CD4-positive, alpha-beta T cell treated with Interleukin-2 at 100 ng/mL for 4 hours (primary cell): ENCODE measurements at places on chromosomes 11 and 22.

- no peak for DNase-seq
Observed at GRCh38 chr22:47380692-47381091, 618.2 kb downstream of the TBC1D22A start.

- no peak for DNase-seq
Observed at GRCh38 chr11:96817482-96818399, 427.9 kb downstream of the JRKL start.

GRCh38 chr11:12745787-12746186 lies 71.6 kb downstream of the TEAD1 start:
- DNase-seq: no peak

- no peak for DNase-seq
Observed at GRCh38 chr11:106030609-106031008, 8.6 kb upstream of the MSANTD4 start.

DNA sequence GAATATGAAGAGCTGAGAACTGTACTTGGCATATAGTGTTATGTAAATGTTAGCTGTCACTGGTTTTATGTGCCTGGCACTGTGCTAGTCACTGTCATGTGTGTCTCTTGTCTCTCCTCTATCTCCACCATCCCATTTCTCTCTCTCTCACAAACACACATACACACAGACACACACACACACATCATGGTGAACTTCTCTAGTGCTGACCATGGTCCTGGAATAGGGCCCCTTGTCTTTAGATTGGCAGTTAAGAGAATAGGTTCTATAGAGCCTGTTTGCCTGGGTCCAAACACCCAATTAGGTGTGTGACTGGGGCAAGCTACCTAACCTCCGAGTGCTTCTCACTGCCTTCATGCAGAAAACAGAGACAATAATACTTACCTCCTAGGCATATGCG lies 109.7 kb upstream of the NARS2 start:
- DNase-seq: no peak

- no peak for DNase-seq
Observed at GRCh38 chr11:44615041-44615755, 49.7 kb downstream of the CD82 start.

GRCh38 chr11:121563900-121564822 lies 111.4 kb upstream of the SORL1-AS1 start:
- no peak for DNase-seq

- no peak for DNase-seq
Observed at GRCh38 chr11:95702526-95702925, 87.1 kb downstream of the FAM76B start.

DNA sequence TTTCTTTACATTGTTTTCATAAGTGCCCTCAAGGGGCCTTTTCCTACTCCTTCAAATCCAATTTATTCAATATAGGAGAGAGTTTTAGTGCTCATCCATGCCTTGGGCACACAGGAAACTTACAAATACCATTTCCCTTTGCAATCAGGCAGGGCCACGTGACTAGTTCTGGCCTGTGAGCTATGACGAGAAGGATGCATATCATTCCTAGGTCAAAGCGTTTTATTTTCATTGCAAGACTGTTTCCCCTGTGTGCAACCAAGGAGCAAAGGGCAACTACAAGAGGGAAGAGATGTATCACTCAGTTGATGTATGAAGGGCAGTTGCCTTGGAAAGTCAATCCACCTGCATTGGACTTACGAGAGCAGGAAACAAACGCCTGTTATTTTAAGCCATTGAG lies 1.9 kb upstream of the TRAF6 start:
- DNase-seq: no peak

GRCh38 chr11:76863196-76863777 lies 2.6 kb downstream of the ACER3 start:
- no peak for DNase-seq

- DNase-seq: no peak
Observed at GRCh38 chr22:49733631-49734030, 94.0 kb downstream of the BRD1 start.

GRCh38 chr11:396511-396947 lies 2.5 kb downstream of the PKP3 start:
- no peak for DNase-seq

GRCh38 chr22:40463683-40464082 lies 93.3 kb downstream of the SGSM3 start:
- DNase-seq: peak; percentile 75

DNA sequence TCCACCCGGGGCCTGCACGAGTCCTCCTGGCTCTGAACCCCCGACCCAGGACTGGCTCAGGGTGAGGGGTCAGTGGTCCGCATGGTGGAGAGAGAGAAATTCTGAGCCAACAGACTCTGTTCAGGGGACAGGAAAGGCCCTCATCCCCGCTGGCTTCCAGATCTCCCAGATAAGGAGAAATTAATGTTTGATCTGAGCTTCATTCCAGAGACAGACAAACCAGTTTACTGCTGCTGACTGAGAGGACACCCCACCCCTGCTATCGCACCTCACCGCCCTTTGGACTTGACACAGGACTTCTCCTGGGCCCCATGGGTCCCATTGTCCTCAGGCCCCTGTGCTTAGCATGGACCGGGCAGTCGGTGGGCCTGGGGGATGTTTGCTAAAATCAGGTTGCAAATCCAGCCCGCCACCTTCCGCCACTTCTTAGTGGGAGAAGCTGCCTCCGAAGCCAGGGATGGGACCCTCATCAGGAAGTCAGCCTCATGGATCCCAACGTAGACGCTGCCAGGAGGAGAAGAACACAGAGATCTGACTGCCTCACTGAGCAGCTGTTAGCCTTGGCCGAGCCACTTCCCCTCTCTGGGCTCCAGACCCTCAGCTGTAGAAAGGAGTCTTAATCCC lies 11.2 kb upstream of the UPK3A start:
- no peak for DNase-seq

DNA sequence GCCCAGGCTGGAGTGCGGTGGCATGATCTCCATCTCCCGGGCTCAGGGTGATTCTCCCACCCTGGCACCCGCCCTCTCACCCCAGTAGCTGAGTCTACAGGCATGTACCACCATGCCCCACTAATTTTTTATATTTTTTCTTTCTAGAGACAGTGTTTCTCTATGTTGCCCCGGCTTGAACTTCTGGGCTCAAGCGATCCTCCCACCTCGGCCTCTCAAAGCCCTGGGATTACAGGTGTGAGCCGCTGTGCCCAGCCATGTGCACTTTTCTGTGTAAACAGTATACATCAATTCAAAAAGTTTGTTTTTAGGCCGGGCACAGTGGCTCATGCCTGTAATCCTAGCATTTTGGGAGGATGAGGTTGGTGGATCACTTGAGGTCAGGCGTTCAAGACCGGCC lies 14.7 kb downstream of the GRIK4 start:
- DNase-seq: no peak

GRCh38 chr22:43477966-43478365 lies 66.2 kb downstream of the MPPED1 start:
- DNase-seq: no peak

DNA sequence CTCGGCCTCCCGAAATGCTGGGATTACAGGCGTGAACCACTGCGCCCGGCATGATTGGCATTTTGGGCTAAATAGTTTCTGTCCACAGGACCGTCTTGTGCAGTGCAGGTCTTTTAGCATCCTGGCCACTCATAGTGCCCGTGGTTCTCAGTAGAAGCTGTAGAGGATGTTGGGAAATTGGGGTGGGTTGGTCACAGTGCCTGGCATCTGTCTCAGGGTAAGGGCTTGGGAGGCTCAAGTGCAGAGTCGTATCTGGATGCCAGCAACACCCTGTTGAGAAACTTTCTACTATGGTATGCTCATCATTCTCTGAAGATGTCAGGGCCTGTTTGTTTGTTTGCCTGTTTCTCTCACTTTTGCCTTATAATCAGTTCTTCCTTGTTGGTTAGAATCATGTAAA lies 21.9 kb downstream of the UBE2L3 start:
- DNase-seq: no peak

GRCh38 chr11:114296605-114297372 lies 590 bp downstream of the NNMT start:
- DNase-seq: no peak

DNA sequence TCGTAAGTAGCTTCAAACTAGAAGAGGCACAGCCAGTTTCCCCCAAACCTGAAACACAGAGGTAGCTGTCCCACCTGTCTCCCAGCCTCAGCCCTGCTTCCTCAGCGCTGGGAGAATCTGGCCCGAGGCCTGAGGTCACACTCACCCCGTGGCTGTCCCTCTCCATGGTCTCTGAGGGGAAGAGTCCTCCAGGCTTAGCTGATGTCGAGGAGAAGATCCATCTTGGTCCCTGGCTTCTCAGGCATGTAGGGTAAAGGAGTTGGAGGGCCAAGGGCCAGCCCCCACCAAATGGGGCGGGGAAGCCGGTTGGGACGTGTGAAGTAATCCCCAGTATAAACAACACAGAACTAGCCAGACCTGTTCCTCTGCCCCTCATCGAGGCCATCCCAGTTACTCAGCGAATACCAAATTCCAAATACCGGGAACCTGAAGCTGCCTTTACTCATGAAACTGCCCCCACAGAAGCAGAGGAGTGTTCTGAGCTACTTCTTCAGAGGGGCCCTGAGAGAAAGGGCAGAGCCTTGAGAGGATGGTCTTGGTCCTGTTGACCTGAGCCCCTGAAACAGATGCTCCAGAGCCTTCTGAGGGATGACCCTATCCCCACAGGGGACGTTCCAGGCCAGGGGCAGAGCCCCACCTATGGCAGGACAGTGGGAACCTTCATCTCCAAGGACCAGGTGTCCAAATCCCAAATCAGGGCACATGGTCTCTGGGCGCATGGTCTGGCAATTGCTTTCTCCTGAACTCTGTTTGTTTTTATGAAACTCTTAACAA lies at the start of gene TMPRSS13:
TSS of gene TMPRSS13 (minus strand) at position 261 of the 774 bp plus-strand sequence. CDS start at position 166, 95 bp downstream.
- no peak for DNase-seq

DNA sequence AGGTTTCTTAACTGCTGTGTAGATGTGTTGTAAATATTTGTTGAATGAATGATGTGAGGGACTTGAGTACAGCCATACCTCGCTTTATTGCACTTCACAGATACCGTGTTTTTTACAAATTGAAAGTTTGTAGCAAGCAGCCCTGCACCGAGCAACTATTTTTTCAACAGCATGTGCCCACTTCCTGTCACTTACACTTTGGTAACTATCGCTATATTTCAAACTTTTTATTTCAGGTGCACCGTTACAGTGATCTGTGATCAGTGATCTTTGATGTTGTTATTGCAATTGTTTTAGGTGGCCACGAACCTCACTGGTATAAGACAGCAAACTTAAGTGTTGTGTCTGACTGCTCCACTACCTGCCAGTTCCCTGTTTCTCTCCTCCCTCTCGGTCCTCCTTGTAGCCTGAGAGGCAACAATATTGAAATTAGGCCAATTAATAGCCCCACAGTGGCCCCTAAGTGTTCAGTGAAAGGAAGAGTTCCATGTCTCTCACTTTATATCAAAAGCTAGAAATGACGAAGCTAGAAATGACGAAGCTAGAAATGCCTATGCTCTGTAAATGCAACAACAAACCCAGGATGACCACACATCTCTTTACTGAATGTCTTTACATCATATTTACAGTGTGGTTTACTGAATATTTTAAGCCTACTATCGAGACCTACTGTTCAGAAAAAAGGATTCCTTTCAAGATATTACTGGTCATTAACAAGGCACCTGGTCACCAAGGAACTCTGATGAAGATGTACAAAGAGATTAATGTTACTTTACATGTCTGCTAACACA lies 1.0 kb downstream of the SFI1 start:
- peak; percentile 49 for DNase-seq

GRCh38 chr22:50621948-50622722 lies 5.8 kb downstream of the ARSA start:
- peak; percentile 33 for DNase-seq

- DNase-seq: no peak
Observed at GRCh38 chr11:83151274-83151977, 5.5 kb upstream of the PCF11 start.

- DNase-seq: no peak
Observed at GRCh38 chr22:49726701-49727101, 101.0 kb downstream of the BRD1 start.

DNA sequence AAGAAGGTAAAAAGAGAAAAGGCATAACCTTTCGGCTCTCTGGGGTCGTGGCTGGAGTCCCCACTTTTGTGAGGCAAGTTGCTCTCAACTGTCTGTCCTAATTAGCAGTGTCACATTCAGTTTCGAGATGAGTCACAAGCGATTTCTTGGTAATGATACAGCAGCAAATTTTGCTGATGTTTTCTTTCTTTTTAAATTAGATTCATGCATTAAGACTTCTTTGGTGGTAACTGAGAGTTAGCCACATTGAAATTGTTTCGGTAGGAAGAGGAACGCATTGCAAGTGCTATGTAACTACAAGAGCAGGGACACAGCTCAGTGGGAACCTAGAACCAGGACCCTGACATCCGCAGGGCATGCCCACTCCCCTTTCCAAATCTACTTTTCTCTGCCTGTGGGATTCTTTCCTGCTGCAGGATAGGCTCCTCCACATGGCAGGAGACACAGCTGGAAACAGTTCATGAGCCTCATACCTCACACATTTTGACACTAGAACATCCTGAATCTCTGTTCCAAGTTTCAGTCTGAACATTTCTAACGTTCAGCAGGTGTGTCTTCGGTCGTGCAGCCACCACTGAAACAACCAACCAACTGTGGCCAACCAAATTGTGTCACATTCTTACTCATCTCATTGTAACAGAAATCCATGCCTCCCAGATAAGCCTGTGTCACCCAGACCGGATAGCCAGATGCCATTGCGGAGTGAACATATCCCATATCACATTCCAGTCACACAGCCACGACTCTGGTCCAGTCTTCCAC lies 987.6 kb downstream of the NTM start:
- peak; percentile 11 for DNase-seq

GRCh38 chr11:30451626-30452025 lies 128.7 kb downstream of the ARL14EP start:
- no peak for DNase-seq

- DNase-seq: peak; percentile 35
Observed at GRCh38 chr11:60982184-60982583, 10.7 kb downstream of the CD6 start.

DNA sequence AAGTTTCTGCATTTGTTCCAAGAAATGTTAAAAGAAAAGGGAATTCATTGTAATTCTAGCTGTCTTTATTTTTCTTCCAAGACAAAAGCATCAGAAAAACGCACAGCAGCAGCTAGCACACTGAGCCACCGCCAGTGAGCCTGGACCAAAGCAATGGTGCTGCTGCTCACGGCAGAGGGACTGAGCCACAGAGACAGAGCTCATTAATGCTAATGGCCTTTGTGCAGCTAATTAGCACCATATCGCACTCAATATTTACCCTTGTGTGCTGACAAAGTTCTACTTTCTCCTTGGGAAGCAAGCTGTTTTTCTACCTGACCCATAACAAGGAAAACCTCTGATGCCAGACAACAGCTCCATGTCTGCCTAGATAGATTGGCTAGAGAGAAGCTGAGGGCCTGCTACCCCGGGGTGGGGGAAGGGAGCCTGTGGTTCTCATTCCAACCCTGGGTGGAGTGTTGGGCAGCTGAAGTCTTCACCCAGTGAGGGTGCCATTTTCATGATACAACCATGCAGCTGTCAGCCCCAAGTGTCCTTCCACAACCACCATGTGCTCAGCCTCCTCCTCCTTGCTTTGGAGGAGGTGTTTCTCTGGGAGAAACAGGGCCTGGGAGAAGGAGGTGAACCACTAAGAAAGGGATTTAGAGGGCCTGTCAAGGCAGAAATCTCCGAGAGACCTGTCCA lies 131.1 kb upstream of the NCAM1 start:
- no peak for DNase-seq

GRCh38 chr11:27390318-27391295 lies 27.6 kb upstream of the CCDC34 start:
- DNase-seq: no peak
